NCI-H2081 treated with DMSO at 0.1 percent for 48 hours (cell line): ENCODE measurements at places on chromosomes 5 and 9.

- no peak for DNase-seq
Measured at GRCh38 chr5:171365351-171365750, 22.3 kb upstream of the NPM1 start.

GRCh38 chr9:108205276-108205675 is 650.5 kb downstream of the ACTL7B start:
- no peak for DNase-seq

DNA sequence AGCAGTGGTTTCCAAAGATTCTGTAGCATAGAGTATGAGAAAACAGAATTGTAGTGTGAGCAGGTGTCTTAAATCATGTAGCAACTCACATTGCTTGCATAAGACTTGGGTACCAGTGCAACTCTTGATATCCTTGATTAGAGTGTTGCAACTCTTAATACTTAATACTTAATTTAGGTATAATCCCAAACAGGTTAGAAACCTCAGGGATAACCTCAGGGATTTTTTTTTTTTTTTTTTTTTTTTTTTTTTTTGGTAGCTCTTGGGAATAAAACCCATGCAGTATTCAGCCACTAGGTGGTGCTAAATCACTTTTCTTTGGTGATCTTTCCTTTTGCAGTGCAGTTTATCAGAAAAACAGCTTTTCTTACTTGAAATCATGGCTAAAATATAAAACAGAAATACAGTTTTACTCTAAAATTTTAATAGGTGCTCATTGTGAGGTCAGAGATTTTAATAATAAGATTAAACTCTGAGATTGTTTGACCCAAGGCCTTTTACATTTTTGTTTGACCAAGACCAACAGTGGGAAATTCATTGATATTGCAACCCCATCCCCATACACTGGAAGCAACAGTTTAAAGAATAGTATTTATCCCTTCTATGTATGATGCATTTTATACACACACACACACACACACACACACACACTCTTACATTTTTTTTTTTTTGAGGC is 55.3 kb downstream of the ERAP1 start:
- DNase-seq = no peak

DNA sequence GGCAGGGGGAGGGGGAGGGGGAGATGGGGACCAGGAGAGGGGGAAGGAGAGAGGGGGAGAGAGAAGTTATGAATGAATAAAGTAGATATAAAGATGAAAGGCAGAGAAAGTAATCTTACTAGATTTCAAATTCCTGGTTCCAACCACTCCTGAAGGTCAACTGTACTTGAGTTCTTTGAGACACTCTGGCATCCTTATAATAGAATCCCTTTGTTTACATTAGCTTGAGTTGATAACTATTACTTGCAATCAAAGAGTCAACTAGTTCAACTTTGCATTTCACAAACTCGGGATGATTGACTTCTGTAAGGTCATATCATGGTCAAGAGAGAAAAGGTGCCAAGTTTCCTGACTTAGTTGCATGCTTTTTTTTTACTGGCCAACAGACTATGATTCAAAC is 42.2 kb downstream of the BAAT start:
- no peak for DNase-seq

DNA sequence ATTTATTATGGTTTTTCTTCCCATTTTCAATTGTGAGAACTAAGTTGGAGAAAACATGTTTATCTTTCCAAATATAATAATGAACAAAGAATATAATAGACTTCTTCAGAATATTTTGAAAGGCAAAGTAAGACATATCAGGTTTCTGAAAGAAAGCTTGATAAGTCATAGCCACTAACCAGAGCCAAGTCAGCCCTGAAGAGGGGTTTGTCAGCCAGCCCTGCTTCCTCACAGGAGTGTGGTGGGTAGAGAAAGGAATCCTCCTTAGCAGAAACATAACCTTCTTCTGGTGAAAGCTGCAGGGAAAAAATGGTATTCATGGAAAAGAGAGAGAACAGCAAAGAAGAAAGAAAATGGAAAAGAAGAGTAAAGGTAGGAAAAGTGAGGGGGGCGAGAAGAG is 93.4 kb downstream of the MPDZ start:
- DNase-seq = no peak

- no peak for DNase-seq
Measured at GRCh38 chr9:29394855-29395254, 1821.6 kb upstream of the C9orf72 start.

GRCh38 chr5:45038366-45038987 is 229.7 kb downstream of the MRPS30 start:
- peak; percentile 16 for DNase-seq

DNA sequence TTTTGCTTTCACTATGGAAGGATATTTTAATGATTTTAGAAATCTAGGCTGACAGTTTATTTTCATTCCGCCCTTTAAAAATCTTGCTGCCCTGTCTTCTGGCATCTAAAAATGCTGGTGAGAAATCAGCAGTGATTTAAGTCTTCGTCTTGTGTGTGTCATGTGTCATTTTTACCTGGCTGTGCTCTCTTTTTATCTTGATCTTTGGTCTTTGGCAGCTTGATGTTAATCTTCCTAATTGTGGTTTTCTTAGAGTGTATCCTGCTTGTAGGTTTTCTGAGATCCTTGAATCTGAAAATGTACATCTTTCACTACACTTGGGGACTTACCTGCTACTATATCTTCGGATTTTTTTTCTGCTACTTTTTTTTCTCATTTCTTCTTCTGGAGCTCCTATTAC is 11.9 kb upstream of the LPCAT1 start:
- no peak for DNase-seq

- no peak for DNase-seq
Measured at GRCh38 chr9:30935730-30936129, 1448.7 kb upstream of the ACO1 start.

- no peak for DNase-seq
Measured at GRCh38 chr9:134965851-134966250, 48.1 kb upstream of the FCN1 start.

GRCh38 chr5:154686490-154686889 is 68.7 kb upstream of the LARP1 start:
- DNase-seq = no peak

DNA sequence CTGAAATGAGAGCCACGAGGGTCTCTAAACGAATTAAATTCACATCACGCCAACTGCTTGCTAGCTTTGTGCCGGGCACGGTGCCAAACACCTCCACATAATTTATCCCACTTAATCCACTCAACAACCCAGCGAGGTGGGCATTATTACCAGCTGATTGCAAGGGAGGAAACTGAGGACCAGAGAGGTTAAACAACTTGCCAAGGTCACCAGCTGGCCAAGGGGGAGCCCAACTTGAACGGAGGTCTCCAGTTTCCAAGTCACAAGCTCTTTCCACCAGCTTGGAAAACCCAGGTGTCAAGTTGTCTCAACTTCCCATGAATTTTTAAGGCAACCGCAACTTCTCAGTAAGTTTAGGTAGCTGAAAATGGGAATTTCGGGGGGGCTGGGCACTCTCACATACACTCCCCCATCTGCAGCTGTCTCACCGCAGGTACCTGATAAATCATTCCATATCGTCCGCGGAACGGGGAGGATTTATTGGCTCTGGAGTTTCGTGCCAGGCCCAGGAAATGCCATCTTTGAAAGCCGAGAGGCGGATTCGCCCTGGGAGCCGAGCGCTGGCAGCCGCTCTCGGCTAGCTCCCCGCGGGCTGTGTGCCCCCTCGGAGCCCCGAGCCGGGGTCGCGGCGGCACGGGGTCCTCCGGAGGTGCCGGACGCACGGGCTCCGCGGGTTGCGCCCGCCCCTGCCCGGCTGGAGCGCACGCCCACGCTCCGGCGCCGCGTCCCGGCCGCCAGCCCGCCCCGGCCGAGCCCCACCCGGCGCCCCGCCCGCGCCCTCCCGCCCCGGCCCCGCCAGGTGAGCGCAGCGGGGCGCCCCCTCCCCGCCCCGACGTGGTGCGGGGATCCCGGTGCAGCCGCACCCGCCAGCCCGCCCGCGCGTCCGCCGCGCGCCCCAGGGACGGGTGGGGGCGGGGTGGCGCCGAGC is 617 bp downstream of the PTPN3 start:
- DNase-seq = no peak
